Fibroblast of lung (primary cell): ENCODE measurements at places on chromosomes 3 and 15.
A peak's percentile ranks its signal among the peaks of the same experiment; 100 is the strongest.

- peak; percentile 82 for DNase-seq
These were observed 2.9 kb downstream of the NCEH1 start for GRCh38 chr3:172707967-172708366.

- no peak for DNase-seq
These were observed 35.2 kb upstream of the SLC6A6 start for GRCh38 chr3:14366915-14367823.

GRCh38 chr15:66080717-66081398 is 172.7 kb downstream of the MEGF11 start:
- DNase-seq = peak; percentile 47

DNA sequence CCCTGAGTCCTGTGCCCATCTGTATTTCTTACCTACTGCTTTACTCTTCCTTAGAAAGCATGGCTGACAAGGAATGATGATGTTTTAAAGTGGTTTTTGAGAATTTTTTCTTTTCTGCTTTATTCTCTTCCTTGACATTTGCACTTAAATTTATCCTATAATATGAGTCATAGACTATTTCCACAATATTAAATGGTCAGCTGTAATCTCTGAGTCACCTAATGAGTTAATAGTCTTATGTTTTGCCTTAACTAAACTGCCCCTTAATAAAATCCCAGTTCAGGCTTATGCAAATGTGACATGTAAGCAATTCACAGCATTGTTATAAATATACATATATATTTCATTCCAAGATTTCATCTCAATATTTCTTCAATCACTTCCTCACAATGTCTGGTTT is 23.8 kb downstream of the MEIS2 start:
- DNase-seq = peak; percentile 70

DNA sequence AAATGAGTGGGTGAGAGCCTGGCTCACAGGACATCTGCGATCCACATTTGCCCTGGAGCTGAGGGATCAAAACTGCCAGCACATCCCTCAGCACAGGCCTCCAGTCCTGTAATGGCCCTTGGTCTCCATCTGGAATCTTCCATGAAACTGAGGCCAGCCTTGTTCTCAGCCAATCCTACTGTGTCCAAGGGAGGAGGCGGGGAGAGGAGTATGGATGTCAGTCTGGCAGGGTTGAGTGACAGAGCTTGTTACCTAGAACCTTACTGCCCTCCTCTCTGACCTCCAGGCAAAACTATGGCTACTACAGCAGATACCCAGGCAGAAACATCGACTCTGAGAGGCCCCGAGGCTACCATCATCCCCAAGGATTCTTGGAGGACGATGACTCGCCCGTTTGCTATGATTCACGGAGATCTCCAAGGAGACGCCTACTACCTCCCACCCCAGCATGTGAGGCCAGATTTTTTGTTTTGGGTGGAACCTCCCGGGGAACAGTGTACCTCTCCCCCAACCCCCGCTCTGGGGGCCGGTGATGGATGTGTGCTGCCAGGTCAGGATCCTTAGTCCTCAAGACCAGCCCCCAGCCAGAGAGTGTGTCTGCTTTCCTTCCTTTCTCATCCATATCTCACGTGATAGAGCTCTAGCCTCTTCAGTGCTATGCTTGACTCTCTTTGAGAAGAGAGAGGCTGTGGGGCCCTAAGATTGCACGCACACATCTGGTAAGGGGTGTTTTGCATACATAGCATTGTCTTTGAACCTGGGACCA is 41.3 kb downstream of the CHDH start:
- DNase-seq = peak; percentile 58

DNA sequence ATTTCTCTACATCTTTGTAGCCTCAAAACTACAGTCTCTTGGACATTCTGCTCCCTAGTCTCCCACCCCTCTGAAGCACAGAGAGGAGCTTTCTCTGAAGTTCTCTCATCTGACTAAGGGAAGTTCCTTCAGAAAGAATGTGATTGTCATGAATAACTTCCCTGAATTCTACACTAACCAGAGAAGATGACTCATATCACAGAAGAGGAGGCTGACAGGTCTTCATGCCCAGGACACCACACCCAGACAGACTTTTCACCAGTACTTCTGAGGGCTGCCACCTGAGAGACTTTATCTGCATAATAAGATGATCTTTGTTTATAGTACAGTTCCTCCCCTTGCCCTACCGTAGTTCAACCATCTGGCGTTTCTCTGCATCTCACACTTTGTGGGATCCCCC is 52.8 kb downstream of the CDIN1 start:
- DNase-seq = peak; percentile 76

DNA sequence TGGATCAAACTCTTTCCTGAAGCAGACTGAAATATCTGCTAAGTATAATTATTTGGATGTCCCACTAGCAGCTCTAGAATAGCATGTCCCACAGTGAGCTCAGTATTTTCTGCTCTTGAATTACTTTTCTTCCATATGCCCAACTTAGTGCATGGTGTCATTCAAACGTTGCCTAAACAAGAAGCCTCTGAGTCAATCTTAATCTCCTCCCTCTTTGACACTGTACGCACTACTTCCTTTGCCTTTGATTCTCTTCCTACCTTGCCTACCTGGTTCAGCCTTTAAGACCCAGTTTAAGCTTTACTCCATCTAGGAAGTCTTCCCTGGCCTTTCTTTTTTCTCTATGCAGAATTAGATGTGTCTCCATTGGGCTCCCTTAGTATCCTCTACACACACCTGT is 54.5 kb downstream of the SEC22A start:
- DNase-seq = no peak
